Fibroblast of the conjunctiva (primary cell): ENCODE measurements at places on chromosomes 1 and 21.

- no peak for DNase-seq
Observed at GRCh38 chr21:42672699-42673458, 19.5 kb downstream of the PDE9A start.

GRCh38 chr1:69328186-69328585, 239.5 kb upstream of the LRRC7 start:
- no peak for DNase-seq

DNA sequence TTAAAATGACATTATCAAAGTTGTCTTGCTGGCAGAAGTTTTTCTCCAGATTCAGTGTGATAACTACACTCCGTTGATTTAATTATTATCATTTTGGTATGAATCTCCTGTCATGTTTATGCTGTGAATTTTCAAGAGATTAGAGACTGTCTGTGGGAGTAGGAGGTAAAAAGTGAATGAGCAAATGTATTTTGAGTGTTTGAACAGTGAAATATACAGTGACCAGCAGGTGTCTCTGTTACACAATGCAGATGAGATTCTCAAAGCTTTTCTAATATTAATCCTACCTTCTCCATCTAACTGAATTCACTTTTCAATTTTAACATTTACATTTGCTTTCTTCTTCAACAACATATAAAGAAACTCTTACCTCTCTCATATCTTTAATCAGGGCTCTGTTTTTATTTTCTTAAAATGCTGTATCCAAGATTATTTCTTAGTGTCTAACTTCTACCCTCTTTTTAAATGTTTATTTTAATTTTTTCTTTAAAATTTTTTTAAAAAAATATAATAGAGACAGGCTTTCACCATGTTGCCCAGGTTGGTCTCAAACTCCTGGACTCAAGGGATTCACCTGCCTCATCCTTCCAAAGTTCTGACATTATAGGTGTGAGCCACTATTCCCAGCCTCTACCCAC, 20.9 kb upstream of the HSPA13 start:
- peak; percentile 18 for DNase-seq

- DNase-seq, result no peak
Observed at GRCh38 chr21:36803816-36804439, 105.0 kb downstream of the SIM2 start.

GRCh38 chr1:212774584-212774983, 17.0 kb downstream of the NSL1 start:
- no peak for DNase-seq

- DNase-seq, result no peak
Observed at GRCh38 chr1:227191607-227192006, 126.7 kb downstream of the CDC42BPA start.

- no peak for DNase-seq
Observed at GRCh38 chr1:173191011-173191705, 16.0 kb downstream of the TNFSF4 start.

- peak; percentile 23 for DNase-seq
Observed at GRCh38 chr1:63148825-63149645, 173.3 kb upstream of the FOXD3 start.

- no peak for DNase-seq
Observed at GRCh38 chr1:205767248-205767647, 8.0 kb downstream of the RAB29 start.

DNA sequence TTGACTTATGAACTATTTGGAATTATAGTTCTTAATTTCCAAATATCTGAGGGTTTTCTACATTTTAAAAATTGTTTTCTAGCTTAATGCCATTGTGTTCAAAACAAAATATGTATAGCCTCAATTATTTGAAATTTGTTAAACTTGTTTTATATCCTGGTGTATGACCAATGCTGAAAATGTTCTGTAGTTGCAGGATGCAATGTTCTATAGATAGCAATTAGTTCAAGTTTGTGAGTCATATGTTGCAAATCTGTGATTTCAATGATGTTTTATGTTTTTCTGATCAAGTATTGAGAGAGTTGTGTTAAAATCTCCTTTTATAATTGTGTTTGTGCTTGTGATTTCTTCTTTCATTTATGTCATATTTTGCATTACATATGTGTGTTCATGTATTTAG, 517.5 kb downstream of the ADGRL2 start:
- DNase-seq, result no peak

GRCh38 chr1:212205006-212205405, 80.2 kb upstream of the PPP2R5A start:
- no peak for DNase-seq

DNA sequence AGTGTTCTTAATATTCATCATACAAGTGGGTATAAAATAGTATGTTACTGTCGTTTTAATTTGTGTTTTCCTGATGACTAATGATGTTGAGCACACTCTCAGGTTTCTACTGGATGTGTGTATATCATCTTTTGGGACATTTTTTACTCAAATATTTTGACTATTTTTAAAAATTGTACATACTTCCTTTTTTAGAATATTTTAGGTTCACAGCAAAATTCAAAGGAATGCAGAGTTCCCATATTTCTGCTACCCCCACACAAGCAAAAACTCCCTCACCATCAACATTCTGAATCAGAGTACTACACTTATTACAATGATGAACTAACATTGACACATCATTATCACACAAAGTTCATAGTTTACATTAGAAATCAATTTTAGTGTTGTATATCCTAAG, 114.5 kb downstream of the DPYD start:
- no peak for DNase-seq

DNA sequence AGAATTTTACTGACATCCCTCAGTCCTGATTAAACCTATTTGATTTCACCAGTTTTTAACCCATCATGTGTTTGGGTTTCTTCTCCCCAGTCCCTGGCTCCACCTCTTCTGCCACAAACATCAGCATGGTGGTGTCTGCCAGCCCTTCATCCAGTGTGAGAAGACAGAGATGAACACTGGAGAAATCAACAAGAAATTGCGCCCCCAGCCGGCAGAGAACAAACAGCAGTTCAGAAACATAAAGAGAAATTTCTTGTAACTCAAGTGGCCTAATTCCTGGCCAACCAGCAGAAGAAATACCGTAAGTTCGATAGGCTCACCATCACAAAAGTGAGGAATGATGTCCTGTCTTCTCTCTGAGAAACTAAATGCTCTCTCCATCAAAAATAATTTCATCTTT, 18.3 kb downstream of the S100A11 start:
- DNase-seq, result no peak

GRCh38 chr1:121587777-121588176, 403.0 kb downstream of the SRGAP2C start:
- DNase-seq, result no peak

DNA sequence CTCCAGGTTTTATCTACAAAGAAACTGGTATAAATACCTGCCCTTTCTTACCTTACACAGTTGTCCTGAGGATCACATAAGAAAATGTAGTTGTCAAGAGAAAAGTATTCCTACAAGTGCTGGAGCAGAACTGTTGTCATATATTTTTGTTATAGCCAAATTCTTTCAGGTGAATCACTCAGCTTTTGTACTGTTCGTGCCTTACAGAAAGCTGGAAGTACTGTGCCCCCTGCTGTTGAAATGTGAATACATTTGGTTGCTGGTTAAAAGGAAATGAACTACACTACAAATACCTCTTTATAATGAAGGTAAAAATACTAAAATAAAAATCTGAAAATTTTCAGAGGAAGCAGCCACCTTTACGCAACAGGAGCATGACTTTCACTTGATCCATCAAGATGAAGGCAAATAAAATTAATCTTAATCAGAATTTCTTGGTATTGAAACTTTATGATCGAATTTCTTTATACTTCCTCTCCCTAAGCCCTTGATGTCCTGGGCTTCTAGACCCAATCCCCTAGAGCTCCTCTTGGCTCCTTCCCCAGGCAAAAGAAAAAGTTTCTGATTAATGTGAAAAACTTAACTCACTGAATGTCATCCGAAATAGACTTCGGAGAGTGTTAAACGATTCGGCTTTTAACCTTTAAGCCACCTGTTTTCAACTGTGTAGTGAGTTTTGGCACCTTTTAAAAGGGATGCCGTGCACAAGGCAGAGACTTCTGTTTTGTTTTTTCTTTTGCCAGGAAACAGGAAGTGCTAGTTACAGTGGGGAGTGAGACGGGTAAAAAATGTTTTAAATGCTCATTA, 12.5 kb downstream of the CHML start:
- DNase-seq, result peak; percentile 53

GRCh38 chr1:197384471-197384870, 116.4 kb downstream of the CRB1 start:
- no peak for DNase-seq

- peak; percentile 72 for DNase-seq
Observed at GRCh38 chr21:38843806-38844503, 38.2 kb downstream of the ETS2 start.
